AG04450 (cell line): ENCODE measurements at places on chromosomes 3 and 15.
A peak's percentile ranks its signal among the peaks of the same experiment; 100 is the strongest.

- no peak for DNase-seq
Observed at GRCh38 chr3:145898487-145898886, 262.5 kb downstream of the PLOD2 start.

GRCh38 chr15:91526424-91526823, 327.1 kb upstream of the SLCO3A1 start:
- DNase-seq, result no peak

DNA sequence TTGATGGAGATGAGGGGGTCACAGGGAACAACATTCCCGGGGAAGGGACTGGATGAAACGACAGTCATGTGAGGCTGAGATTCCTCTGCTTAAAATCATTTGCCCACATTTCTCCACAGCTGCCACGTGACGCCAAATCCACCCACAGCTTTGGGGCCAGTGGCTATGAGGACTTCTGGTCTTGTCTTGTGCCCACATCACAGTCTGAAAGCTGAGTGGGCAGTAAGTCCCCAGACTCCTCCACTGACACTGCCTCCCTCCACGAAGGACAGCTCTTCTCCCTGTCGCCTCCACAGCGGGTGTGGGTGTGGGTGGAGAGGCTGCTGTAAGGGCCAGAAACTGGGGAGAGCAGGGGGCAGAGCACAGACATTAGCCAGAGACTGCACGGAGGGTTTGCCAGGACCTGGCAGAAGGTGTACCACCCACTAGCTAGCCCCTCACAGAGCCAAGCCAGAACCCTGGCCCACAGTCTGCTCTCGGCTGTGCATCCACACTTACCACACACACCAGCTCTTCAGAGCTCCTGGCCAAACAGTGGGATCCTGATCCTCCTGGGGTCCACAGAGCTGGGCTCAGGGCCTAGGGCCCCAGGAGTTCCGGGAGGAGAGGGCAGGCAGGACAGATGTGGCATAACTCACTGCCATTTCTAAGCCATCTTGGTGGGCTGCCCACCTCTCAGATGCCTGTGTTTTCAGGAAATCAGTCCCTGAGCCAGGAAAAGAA, 24.2 kb downstream of the RAB6B start:
- DNase-seq, result no peak

GRCh38 chr15:56524915-56525314, 60.0 kb upstream of the MNS1 start:
- peak; percentile 20 for DNase-seq

GRCh38 chr3:183122257-183122932, 23.1 kb upstream of the MCCC1 start:
- no peak for DNase-seq

DNA sequence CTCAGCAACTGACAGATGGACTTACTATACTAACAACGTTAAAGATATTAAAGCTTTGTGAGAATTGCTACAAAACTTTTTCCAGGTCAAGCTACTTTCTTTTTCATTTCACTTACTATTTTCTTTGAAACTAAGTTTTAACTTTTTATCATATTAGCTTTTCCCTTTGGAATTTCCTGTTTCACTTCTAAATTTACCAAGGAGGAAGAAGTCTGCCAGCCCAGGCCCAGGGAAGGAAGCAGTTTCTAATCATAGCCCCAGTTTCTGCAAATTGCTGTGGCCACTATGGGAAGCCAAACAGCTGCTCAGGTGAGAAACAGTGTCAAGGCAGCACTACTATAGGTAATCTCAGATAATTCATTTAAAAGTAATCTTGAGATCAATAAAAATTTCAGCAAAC, 18.4 kb downstream of the CYFIP1 start:
- no peak for DNase-seq

- no peak for DNase-seq
Observed at GRCh38 chr3:76866729-76867408, 173.0 kb upstream of the ROBO2 start.

- no peak for DNase-seq
Observed at GRCh38 chr3:35201211-35201610, 438.1 kb upstream of the ARPP21 start.

DNA sequence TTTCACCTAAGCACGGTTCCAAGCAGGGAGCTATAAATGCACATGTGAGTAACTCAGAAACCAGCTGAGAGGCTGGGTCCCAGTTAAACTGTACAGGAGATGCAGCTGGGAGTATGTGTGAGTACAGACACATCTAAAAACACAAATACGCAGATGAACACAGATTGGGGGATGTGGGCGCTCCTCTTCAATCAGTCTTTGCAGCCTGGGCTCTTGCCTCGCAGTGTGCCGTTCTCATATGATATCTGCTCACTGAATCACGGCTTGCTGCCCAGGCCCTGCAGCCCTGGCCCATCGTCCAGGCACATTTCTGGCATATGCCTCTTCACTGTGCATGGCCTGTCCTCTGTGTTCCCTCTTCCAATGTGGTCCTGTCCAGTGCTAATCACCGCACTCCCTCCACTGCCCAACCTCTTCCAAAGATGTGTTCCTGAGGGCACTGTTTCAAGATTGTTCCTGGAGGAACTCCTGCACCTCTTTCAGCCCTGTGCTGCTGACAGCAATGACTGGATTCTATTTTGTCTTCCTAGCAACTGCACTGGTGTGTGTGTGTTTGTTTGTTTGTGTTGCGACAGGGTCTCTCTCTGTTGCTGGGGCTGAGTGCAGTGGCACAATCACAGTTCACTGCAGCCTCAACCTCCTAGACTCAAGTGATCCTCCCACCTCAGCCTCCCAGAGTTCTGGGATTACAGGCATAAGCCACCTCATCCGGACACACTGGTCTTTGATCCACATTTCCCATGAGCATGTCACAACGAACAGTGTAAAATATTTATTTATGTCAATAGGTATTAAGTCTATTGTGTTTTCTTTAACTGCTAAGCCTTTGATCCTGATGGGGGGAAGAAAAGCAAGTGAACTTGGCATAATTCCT, 17.0 kb downstream of the CA12 start:
- no peak for DNase-seq

GRCh38 chr3:195748661-195749060, 27.9 kb downstream of the MUC20 start:
- DNase-seq, result no peak

DNA sequence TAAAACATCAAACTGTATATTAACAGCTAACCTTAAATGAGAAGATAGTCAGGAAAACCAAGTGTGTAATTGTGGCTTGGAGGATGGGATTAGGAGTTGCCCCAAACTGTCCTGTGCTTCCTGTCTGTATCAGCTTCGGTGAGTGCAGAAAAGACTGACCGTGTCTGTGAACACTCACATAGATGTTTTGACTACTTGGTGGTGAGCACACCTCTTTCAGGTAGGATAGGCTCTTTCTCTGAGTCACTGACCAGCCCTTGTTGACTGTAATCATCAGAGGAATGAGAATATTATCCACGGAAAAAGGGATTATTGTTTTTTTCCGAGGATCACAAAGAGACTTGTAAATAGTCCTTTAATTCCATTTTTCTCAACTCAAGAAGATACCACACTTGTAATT, 51.5 kb downstream of the GMNC start:
- DNase-seq, result no peak

- no peak for DNase-seq
Observed at GRCh38 chr3:100978011-100978659, 15.1 kb downstream of the ABI3BP start.

DNA sequence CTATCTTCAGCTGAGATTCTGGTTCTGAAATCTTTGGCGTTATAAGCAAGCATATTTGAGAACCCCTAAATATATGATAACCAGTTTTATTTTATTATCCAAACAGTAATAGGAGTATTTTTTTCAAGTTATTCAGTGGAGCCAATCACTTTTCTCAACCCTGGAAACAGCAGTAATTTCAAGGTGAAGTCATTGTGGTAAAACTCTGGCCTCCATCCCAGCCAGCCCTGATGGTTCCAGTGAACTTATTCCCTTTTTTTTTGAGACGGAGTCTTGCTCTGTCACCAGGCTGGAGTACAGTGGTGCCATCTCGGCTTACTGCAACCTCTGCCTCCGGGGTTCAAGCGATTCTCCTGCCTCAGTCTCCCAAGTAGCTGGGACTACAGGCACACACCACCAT, 545.4 kb upstream of the IL12A start:
- no peak for DNase-seq

DNA sequence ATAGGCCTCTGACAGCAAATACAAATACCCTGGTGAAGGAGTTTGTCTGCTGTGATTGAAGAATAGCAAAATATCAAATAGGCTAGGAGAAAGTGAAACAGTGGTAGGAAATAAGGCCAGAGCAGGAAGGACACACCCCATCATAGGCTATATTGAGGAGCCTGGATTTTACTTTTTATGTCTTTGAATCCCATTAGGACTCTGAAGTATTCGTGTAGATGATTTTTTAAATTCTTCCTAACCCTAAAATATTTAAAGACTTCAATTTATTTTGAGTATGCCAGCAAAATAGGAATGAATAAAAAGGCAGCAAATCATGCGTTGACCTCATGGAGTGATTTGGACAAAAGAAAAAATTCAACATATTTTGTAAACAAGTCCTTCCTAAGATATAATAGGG, 562.8 kb downstream of the NAALADL2 start:
- no peak for DNase-seq

GRCh38 chr15:90090226-90090848, 11.9 kb downstream of the IDH2 start:
- no peak for DNase-seq

- no peak for DNase-seq
Observed at GRCh38 chr15:80036071-80036470, 23.4 kb upstream of the ZFAND6 start.

- DNase-seq, result no peak
Observed at GRCh38 chr3:42980909-42981308, 1.8 kb downstream of the GASK1A start.

- DNase-seq, result no peak
Observed at GRCh38 chr3:15845475-15845874, 47.7 kb upstream of the ANKRD28 start.

DNA sequence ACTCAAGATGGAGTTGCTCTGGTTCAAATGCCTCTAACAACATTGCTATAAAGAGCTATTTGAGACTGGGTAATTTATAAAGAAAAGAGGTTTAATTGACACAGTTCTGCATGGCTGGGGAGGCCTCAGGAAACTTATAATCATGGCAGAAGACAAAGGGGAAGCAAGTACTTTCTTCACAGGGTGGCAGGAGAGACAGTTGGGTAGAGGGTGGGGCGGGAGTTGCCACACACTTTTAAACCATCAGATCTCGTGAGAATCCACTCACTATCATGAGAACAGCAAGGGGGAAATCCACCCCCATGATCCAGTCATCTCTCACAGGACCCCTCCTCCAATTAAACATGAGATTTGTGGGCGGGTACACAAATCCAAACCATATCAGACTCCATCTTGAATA, 30.7 kb downstream of the MAP2K5 start:
- no peak for DNase-seq

GRCh38 chr15:72503147-72503546, 29.0 kb downstream of the ARIH1 start:
- DNase-seq, result no peak

GRCh38 chr15:64009798-64010261, 36.5 kb downstream of the DAPK2 start:
- DNase-seq, result no peak

DNA sequence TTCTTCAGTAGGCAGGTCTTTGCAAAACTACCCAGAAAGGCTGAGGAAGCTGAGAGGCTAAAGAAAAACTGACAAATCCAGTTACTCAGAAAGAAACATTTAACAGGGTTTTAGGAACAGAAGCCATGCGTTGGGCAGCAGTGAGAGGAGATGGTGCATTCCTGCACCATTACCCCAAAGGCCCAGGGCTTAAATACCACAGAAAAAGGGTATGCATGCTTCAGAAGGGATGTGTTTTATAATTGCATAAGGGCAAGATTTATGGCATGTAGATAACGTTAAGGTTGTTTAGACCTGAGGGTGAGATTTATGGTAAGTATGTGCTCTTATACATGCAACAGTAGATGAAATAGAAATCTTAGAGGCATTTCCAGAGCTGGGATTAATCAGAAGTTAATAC, 10.0 kb downstream of the C3orf52 start:
- DNase-seq, result no peak

- DNase-seq, result no peak
Observed at GRCh38 chr3:123246866-123247265, 45.1 kb downstream of the SEC22A start.

- DNase-seq, result no peak
Observed at GRCh38 chr15:77985031-77985930, 92.2 kb downstream of the TBC1D2B start.

DNA sequence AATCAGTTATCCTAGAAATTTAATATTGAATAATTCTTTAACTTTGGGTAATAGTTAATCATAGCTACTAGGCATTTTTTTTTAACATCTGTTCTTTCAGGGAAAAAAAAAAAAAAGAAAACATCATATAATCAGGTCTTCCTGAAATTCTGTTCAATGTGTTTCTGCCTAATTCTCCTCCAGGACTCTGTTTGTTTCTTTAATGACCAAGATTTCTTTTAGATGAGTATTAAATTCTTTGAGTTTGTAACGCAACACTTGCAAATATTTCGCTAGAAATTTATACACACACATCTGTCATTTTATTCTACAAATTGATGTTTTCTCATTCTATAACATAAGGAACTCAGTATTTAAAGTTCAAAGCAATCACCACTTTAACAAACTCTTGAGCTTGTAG, 56.7 kb downstream of the ALCAM start:
- no peak for DNase-seq

DNA sequence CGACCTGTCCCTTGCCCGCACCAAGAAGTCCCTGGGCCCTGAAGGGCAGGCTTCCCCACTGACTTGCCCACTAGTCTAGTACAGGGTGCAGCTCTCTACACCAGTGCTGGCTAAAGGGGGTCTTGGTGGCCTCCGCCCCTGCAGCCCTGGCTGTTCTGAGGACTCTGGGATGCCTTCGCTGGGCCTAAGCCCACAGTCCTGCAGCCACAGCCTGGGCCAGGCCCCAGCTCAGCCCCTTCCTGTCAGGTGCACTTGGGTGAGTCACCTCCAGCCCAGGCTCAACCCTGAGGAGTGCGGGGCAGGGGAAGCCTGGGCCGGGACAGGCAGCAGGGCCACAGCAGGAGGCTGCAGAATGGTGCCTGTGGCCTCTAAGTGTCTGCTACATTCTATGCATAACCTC, 971 bp downstream of the C3orf22 start:
- DNase-seq, result no peak

- DNase-seq, result no peak
Observed at GRCh38 chr3:81651139-81651538, 110.3 kb downstream of the GBE1 start.

GRCh38 chr3:55686426-55687254, 199.5 kb upstream of the WNT5A start:
- no peak for DNase-seq

- no peak for DNase-seq
Observed at GRCh38 chr3:171159024-171159821, 132.7 kb upstream of the SLC2A2 start.

DNA sequence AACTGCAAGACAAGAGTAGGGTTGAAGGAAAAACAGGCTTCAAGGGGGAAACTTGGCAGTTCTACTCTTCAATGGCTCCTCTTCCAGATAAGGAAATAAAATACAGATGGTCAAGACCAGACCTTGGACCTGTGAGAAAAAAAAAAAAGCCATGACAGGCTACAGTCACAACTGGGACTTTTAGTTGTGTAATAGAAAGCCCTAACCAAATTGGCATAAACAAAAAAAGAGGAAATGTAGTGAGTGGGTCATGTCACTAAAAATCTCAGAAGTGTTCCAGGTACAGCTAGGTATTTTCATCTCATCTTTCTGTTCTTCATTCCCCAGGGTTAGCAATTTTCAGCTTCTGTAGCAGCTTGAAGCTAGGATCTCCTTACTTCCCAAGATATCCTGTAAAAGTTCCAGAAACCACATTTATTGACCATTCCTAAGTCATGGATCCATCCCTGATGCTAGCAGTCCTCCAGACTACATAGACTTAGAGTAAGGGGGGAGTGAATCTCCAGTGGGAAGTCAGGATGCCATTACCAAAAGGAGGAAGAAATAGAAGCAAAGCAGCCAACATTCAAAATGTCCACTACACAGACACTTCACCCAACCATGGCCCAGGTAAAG, 61.0 kb upstream of the CSTA start:
- DNase-seq, result no peak
